ENCODE measurements at places on chromosomes 13 and 19. TPM values are rescaled to one million over a fixed set of nuclear protein-coding genes. Genes with fewer than 3 reads are reported as not detected.
A peak's percentile ranks its signal among the peaks of the same experiment; 100 is the strongest.

CGB5 gene
- polyA plus RNA-seq: not detected

SYT5 gene
- 2.6 TPM for polyA plus RNA-seq

ZNF135 gene
- polyA plus RNA-seq: 5.6 TPM

SRRM5 gene
- polyA plus RNA-seq: 0.24 TPM

- no peak for DNase-seq
Measured at GRCh38 chr13:72507416-72508199, 219.8 kb downstream of the MZT1 start.

- no peak for DNase-seq
Measured at GRCh38 chr13:102911336-102911735, 65.5 kb downstream of the ERCC5 start.

GRCh38 chr19:42480335-42481095 is 37.8 kb upstream of the CXCL17 start:
- DNase-seq: no peak

GRCh38 chr19:35882114-35882832 is 13.9 kb downstream of the APLP1 start:
- peak; percentile 66 for DNase-seq
